ENCODE measurements at places on chromosomes 2 and 18.

- no peak for DNase-seq
These were observed 608.3 kb downstream of the GALR1 start for GRCh38 chr18:77857678-77858655.

DNA sequence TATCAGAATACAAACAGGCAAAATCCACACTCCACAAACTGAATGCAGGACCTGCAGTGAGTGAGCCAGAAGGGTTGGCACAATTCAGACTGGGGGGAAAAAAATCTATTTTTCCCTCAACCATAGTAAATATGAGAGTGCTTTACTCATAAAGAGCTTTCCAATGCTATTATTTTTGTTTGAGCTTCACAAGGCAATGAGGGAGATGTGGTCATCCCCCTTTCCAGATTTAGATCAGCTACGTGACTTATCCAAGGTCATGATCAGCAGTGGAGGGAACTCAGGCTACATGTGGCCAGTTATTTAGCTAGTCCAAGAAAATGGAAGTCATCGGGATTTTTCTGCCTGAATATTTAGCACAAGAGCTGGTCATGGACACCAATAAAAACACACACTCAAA, 120.4 kb upstream of the KLF7 start:
- DNase-seq = no peak

DNA sequence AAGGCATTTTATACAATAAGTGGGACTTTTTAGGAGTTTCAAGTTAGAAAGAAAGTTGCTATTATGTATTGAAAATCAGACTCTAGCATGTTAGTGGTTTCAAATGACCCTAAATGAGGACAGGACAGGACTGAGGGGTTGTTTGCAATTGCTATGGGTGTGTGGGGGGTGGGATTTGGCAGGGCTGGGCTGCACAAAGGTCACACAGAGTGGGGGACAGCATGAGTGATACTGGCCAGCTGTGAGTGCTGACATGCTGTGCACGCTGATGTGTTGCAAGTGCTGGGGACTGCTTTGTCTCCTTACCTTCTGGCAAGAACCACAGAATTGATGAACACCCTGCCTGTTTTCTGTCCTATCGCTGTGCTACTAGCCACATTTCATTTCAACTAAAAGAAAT, 29.8 kb downstream of the RNMT start:
- DNase-seq = no peak

DNA sequence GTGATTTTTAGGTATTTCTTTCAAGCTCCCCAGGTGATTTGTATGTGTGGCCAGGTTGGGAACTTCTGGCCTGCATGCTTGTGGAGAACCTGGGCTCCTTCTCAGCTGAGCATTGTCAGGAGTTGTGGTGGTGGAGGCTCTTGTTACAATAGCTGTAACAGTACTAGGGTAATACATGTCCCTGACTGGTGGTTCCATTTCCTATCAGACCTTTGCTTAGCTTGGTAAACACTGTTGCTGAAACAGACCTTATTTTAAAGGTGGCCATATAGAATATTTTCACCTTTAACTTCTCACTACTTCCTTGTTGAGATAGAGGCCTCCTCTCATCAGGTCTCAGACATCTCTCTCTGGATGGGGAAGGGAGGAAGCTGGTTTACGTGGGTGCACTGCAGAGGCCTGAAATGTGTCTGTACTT, 79.2 kb downstream of the SETBP1 start:
- no peak for DNase-seq

DNA sequence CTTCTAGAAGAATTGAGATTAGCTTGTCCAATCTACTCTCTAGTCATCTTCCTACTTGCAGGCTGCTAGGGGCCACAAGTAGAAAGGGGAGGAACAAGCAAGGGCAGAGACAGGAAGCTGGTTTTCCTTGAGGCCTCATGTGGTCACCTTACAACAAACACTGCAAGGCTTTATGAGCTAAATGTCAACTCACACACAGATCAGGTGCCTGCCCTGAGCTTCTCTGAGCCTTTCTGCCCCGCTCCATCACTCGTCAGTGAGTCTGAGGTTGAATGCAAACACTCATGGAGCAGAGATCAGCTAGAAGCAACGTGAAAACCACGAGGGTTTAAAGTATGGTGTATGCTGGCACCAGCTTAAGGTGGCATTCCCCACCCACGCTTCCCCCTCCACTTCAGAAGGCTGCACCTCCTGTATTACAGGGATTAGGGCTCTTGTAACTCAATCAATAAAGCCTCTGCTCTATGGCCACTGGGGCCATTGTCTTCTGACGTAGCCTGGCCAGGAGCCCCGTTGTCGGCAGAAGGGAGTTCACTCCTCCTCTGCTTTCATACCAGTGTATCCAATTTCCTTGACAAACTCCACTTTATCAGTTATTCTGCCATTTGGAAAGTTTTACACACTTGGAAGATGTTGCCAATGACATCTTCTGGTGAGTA, 5.4 kb upstream of the CRYGC start:
- no peak for DNase-seq

DNA sequence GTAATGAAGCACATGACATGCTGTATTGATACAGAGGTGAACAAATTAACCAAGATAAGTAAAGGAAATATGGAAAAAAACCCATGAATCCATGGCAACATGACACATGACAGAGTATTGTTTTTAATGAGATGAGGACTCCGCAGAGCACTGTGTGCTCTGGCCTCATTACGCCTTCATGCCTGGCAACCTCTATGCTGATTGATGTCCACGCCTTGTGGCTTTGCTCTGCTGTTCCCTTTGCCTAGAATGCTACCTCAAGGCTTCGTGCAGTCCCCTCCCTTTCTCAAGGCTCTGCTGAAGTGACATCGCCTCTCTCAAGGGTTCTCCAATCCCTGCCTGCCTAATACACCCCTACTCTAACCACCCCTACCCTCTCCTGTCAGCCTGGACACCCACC, 8.4 kb downstream of the SIGLEC15 start:
- DNase-seq = no peak

GRCh38 chr2:1414121-1414520, 858 bp downstream of the TPO start:
- no peak for DNase-seq

GRCh38 chr2:624096-624495, 53.1 kb downstream of the TMEM18 start:
- DNase-seq = no peak

GRCh38 chr2:19870792-19871191, 31.0 kb downstream of the TTC32 start:
- no peak for DNase-seq

GRCh38 chr2:124048102-124048501, 23.0 kb downstream of the CNTNAP5 start:
- DNase-seq = no peak

- DNase-seq = no peak
These were observed 98.0 kb upstream of the CXCR4 start for GRCh38 chr2:136215908-136216472.

DNA sequence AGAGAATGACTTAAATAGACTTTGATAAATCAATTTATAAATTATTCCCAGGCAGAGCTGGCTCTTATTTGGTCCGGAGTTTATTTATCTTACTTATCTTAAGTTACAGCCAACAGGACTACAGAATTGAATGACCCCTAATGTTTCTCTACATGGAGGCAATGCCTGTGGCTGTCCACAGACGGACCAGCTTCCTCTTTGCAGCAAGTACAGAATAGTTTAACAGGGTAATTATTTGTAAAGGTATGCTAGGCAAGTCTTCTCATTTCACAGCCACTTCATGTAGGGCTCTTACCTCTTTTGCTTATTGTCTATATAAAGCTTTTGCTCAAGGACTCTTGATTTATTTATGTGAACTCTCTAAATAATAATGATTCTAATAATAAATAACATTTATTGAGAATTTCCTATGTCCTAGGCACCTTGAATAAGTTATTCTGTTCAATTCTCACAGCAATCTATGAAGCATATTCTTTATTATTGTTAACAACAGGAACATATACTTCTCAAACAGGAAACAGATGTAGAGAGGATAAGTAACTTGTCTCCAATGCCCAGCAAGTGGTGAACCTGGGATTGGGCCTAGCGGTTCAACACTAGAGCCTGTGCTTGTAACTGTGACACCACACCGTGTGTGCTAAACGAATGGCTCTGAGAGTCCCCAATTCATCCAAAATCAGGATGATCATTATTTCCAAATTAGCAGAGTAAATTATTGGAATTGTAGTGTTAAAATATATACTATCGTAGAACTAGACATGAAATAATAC, 58.8 kb upstream of the NXPH2 start:
- no peak for DNase-seq

GRCh38 chr18:42860011-42860410, 255.5 kb downstream of the RIT2 start:
- DNase-seq = no peak

- DNase-seq = no peak
These were observed 122.1 kb downstream of the TMEM247 start for GRCh38 chr2:46601328-46601963.

GRCh38 chr18:73461780-73462059, 593.9 kb upstream of the NETO1 start:
- DNase-seq = no peak

DNA sequence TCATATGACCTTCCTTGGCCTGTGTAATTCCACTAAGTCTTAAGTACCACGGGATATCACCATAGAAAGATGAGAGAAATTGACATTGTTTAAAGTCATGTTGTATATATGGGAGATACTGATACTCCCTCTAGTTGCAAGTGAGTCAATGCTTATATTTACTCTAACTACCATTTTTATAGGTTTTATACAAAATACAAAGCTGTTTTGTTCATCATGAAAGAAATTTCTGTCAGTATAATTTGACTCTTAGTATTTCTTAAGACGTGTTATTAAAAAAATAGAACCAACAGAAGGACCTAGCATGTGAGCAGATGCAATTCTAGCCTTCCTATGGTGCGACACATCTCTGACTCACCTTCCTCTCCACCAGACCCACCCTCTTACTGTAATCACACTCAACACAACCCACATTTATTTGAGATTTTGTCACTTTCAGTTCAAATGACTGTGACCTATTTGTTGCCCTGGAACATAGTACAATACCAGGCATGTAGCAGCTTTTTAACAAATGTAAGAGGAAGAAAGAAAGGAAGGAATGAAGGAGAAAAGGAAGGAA, 453.1 kb downstream of the CMPK2 start:
- no peak for DNase-seq

- no peak for DNase-seq
These were observed 39.0 kb downstream of the ARL5A start for GRCh38 chr2:151789055-151789834.

DNA sequence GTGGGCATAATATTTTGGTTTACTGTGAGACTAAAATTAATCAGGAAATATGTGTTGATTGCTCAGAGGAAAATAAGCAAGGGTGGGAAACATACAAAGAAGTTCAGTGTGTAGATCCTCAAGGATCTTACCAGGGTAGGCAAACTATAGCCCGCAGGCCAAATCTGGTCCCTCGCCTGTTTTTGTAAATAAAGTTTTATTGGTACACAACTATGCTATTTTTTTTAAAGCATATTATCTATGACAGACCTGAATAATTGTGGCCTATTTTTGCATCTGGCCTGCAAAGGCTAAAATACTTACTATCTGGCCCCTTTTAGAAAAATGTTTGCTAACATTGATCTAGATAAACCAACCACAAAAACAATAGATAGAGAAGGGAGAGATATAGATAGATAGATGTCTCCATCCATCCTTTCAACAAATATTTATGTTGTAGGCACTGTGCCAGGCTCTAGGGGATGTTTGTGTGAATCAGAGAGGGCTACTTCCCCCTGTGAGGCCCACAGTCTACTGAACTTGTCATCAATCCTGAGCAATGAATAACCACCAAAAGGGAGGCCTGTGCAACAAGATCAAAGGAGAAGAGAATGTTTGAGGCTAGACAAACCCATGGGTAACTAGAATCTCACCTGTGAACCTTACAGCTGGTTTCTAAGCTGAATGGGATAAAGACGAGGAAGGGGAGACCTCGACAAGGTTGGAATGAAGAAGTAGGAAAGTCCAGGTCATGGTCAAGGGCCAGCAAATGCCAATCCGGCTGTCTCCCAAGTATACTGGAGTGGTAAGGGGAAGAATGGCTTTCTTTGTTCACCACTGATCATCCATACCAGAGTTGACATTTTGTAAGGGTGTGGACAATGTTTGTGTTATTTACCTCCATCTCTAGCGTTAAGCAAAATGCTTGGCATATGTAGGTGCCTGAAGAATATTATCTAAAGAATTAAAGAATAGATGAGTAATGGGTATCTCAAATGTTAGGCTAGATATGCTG, 23.6 kb downstream of the ALPK2 start:
- no peak for DNase-seq

All from transverse colon (tissue), 4 donors.